ENCODE measurements at places on chromosomes 4 and X. TPM values are rescaled to one million over a fixed set of nuclear protein-coding genes. Genes with fewer than 3 reads are reported as not detected.

DNA sequence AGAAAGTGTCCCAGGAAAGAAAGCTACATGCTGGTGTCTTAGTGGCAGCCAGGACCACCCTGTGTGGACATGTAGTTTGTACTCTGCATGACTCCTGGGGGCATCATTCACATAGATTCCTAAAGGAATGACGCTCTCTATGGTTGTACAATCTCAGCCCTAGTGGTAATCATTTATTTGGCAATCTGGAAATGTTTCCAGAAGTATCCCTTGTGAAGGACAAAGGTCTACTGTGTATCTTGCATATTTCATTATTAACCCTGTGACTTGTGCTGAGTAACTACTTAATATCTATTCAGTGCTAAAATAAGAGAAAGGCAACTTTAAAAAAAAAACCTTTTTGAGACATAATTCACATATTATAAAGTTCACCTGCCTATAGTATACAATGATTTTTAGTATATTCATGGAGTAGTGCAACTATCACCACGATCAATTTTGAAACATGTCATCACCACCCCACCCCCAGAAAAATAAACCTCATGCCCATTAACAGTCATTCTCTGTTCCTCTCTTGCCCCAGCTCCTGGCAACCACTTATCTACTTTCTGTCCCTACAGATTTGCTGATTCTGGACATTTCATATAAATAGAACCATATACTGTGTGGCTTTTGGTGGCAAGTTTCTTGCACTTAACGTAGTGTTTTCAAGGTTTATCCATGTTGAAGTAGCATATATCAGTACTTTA is 51.7 kb downstream of the SHROOM3 start:
- H3K4me1 ChIP-seq, result no peaks in the 10 kb centered on the region
- no peaks in the 10 kb centered on the region for H3K27me3 ChIP-seq
- no peak overlapping the region for H3K27ac ChIP-seq
- H3K36me3 ChIP-seq, result no peaks in the 10 kb centered on the region
- DNase-seq, result no peak
- no peak overlapping the region for H3K4me3 ChIP-seq

- no peak overlapping the region for H3K27ac ChIP-seq
- H3K27me3 ChIP-seq, result no peaks in the 10 kb centered on the region
- no peaks in the 10 kb centered on the region for H3K4me1 ChIP-seq
- H3K36me3 ChIP-seq, result no peaks in the 10 kb centered on the region
- no peak for DNase-seq
These were observed 261.8 kb downstream of the DHX15 start for GRCh38 chr4:24322511-24322910.

DNA sequence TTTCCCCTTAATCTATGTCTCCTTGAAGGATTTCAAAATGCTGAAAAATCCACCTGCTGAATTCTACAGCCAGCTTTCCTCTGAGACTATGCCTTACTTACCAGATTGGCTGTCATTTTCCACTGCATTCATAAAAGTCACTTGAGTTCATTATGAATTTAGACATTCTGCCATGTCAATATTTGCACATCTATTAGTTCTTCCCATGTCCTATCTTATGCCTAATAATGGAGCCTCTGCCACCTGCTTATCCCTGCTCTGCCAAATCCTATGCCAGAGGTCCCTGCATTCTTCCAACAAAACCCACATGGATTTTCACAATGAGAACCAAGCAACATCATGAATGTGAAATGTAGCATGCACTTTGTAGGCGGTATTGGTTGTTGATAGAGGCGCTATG is 42.6 kb downstream of the GASK1B start:
- H3K27me3 ChIP-seq, result no peaks in the 10 kb centered on the region
- no peak overlapping the region for H3K27ac ChIP-seq
- H3K4me3 ChIP-seq, result no peak overlapping the region
- no peak for DNase-seq
- H3K4me1 ChIP-seq, result no peaks in the 10 kb centered on the region

GRCh38 chr4:20890761-20891160 is 190.5 kb downstream of the PACRGL start:
- no peaks in the 10 kb centered on the region for H3K27me3 ChIP-seq
- no peak for DNase-seq
- H3K4me1 ChIP-seq, result no peaks in the 10 kb centered on the region
- H3K36me3 ChIP-seq, result no peaks in the 10 kb centered on the region
- no peak overlapping the region for H3K4me3 ChIP-seq

DNA sequence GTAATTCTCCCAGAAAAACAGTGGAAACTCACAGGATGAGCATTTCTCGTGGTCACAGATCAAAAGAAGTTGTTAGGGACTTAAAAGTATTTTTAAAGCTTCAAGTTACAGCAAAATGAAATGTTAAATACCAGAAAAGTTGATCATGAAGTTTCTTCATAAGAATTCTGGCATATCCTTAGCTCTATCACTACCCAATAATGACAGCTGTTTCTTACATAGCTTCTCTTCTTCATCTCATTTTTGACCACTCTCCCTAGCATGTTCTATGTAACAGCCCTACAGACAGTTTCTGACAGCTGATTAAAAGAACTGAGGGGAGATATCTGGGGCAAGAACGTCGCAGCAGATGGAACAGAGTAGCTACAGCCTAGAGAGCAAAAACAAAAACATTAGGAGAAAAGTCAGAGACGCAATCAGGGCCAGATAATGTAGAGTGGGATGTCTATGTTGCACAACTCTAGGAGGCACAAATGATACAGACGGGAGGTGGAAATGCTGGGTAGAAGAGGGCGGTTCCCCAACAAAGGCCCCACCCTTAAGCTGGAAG is 108.7 kb downstream of the CORIN start:
- H3K27me3 ChIP-seq, result no peaks in the 10 kb centered on the region
- no peaks in the 10 kb centered on the region for H3K36me3 ChIP-seq
- H3K27ac ChIP-seq, result no peak overlapping the region

DNA sequence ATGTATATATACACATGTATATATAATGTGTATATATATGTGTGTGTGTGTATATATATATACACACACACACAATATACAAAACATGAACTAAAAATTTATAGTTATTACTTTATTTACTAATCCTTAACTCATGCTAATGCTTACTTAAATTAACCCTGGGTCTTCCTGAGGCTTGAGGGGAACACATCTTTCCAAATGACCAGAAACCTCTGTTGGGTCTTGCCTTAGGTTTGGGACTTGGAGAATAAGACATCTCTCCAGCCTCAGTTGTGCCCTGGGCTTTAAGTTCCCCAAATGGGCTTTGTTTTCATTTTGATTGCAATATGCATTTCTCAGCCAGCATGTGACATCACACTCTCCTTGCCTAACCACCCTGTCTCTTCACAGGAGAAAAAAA is 7.7 kb downstream of the GEMIN8 start:
- H3K36me3 ChIP-seq, result no peaks in the 10 kb centered on the region
- H3K27me3 ChIP-seq, result no peaks in the 10 kb centered on the region
- no peak for DNase-seq
- no peaks in the 10 kb centered on the region for H3K4me1 ChIP-seq
- H3K27ac ChIP-seq, result no peak overlapping the region

The HPGD gene
- total RNA-seq, result 77.2 TPM

The ADH1A gene
- 3.6 TPM for total RNA-seq

The AFM gene
- not detected for total RNA-seq

The EFNB1 gene
- 29.0 TPM for total RNA-seq

The CENPVL1 gene
- total RNA-seq, result not detected

The HSFX3 gene
- not detected for total RNA-seq

Data from upper lobe of right lung (tissue), 1 donor.